Thymus (tissue), 14 donors: ENCODE measurements at places on chromosomes 11 and 22.

DNA sequence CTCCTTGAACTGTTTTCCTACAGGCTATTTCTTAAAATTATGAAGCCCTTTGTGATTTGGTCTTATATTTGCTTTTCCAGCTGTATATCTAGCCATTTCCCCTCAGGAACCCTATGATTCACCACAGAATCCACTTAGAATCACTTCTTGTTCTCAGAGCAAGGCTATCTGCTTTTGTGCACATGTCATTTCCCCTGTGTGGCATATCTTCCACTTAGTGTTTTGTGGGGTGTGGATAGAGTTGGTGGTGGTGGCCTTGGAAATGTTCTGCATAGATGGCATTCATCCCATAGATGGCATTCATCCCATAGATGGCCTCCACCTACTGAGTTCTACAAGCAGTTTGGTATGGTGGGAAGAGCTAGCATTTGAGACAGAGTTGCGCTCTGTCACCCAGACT, 44.7 kb downstream of the SWAP70 start:
- no peak for DNase-seq

DNA sequence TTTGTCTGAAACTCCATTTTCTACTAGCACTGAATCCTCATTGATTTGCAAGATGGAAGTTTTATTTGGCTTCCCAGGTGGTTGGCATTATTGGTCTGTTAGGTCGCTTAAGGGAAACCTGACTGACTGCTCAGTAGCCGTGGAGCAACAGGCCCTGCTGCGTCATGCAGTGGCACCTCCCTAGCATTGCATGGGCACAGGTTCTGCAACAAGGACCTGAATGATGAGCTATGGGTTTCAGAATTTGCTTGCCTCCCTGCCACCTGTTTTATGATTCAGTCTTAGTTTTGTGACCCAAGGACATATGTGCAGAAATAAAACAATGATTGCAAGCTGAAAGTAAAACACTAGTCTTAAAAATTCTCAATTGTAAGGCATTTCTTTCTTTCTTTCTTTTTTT, 128.5 kb downstream of the SLC1A2 start:
- DNase-seq: no peak

DNA sequence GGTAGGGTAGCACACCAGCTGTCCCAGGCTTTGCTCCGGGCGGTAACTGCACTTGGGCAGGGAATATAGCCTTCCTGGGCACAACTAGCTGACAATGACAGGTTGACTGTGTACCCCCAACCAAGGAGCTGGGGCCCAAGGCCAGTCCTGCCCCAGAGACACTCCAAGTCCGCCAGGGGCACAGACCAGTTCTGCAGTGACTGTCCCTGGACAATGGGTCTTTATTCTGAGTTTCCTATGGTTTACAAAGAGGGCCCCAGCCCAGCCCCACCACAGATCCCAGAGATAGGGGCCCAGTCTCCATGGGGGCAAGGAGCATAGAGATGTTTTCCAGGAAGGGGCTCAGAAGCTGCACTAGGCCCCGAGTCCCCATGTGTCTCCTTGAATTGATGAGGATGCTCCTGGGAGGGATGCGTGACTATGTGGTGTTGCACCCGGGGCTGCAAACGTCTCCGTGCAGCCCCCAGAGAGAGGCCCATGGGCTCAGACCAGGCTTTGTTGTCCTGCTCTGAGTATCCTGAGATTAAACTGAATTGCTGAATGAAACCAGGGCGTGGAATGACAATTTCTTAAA, 48.4 kb downstream of the CD6 start:
- no peak for DNase-seq

GRCh38 chr11:65576232-65576866, 496 bp downstream of the EHBP1L1 start:
- no peak for DNase-seq

DNA sequence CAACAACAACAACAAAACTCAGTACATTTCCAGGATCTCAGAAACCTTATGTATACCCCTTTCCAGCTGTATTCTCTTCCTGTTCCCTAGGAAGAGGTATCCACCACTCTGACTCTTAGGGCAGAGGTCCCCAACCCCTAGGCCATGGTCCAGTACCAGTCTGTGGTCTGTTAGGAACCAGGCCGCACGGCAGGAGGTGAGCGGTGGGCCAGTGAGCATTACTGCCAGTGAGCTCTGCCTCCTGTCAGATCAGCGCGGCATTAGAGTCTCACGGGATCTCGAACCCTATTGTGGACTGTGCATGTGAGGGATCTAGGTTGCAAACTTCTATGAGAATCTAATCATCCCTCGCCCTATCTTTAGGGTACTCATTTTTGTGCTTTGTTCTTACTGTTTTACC, 43.9 kb upstream of the LMO1 start:
- no peak for DNase-seq

GRCh38 chr11:34525888-34526657, 12.5 kb upstream of the ELF5 start:
- no peak for DNase-seq

DNA sequence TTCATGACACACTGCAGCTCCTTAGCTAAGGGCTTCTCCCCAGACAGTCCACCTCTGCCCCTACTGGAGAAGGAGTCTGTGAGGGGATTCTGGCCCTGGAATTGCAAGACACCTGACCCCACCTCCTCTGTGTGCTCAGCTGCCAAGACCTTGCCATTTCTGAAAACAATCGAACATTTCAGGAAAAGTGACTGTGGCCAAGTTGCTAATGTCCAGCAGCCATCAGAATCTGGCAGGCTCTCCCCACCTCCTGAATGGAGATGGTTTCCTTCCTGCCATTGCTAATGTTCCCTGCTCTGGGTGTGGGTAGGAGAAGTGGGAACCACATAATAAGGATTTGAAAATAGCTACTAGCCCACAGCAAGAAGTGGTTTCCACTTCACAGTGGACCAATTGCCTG, 127.2 kb upstream of the ALX4 start:
- no peak for DNase-seq

DNA sequence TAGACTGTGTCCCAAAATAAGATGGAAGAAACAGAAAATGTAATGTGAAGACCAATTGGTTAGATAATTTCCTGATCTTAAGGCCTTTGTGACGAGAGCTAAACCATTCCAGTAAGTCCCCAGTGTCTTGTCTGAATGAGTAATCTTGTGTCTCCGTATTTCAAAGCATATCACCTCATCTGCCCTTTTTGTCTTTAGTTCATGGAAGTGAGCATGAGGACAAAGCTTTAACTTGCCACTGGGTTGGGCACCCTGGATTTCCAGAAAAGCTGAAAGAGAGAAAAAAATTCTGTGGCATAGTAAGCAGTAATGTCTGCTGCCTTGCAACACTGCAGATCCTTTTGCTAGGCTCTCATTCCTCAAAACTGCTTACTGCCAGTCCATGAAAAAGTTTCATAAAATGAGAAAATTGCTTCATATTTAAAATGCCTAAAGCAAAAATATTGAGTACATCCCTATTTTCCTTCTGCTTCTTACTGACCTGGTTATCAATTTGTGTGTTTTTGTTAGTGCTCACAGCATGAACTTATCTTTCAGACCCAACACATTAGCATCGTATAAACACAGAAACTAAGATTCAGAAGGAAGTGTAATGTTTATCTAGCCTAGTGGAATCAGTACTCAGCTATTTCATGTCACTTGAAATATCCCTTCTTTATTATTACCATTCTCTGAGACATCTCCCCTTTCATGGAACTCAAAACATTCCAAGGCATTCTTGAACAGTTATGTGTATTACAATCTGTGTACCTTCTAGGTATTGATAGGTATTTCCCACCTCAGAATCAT, 5.3 kb downstream of the CASP12 start:
- DNase-seq: no peak
